ENCODE measurements at places on chromosomes 11 and 22.

GRCh38 chr11:119120639-119121007 is 757 bp upstream of the HINFP start:
- DNase-seq = peak; percentile 84

GRCh38 chr11:33897761-33898375 is 6.0 kb upstream of the LMO2 start:
- DNase-seq = no peak

DNA sequence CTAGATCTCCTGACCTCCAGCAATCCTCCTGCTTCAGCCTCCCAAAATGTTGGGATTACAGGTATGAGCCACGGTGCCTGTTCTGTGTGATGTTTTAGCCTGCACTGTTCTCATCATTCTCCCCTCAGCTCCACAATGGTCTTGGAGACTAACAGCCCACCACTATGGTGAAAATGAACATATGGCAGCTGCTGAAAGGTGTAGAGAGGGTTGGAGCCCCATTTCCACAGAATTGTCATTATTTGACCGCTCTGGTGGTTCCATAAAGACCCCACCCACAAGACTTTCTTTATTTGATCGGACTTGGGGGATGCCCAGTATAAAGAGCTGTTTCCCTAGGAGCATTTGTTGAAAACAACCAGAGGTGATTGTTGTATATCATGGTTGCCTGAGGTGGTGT is 67.9 kb upstream of the SEPTIN5 start:
- no peak for DNase-seq

- DNase-seq = no peak
Measured at GRCh38 chr11:124041254-124041653, at the start of gene OR10G7. Gene OR10G7 (minus strand): TSS chr11:124041325. CDS start chr11:124039001, 2,324 bp downstream.

DNA sequence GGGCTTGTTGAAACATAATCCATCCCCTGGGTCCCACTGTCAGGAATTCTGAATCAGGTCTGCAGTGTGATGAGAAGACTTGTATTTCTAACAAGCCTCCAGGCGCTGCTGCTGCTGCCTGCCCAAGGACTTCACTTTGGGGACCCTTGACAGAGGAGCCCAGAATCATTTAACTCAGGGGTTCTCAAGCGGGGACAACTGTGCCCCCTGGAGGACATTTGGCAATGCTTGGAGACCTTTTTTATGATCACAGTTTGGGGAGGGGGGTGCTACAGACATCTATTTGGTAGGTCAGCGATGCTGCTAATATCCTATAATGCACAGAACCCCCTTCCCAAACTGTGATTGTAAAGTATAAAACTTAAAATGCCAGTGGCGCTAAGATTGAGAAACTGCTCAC is 312.8 kb downstream of the OPCML start:
- DNase-seq = no peak

DNA sequence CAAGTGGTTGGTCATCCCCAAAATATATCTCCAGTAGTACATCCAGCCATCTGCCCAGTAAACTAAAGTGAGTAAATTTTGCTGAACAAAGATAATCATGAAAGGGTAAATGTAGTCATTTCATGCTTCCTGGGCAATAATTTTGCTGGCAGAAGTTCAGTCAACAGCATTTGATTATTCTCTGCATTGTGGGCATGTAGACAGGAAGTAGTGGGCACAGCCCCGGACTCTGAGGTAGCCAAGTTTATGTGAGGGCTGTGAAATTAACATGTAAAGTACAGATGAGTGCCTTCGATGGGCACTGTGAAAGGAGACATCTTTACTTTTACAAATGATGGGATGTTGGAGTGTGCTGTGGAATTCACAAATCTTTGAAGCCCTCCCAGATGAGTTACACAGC is 312.2 kb upstream of the MTNR1B start:
- no peak for DNase-seq

GRCh38 chr22:33766091-33766490 is 154.2 kb downstream of the LARGE1 start:
- no peak for DNase-seq

DNA sequence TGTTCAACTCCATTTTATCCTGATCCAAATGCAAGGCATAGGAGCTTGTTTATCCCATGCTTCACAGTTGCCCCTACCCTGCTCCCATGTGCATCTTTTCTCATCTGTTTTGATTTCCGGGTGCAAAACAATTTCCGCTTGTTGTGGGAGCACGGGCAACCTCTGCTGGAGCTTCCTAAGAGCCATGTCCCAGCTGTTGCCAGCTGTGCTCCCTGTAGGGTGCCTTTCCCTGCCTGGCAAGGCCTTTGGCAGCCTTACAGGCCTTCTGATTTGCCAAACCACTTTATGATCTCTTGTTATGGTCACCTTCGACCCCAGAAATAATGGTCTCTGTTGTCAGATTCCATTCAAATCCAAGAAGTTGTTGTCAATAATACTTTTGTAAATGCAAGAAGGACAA is 1038.5 kb downstream of the OPCML start:
- DNase-seq = no peak

DNA sequence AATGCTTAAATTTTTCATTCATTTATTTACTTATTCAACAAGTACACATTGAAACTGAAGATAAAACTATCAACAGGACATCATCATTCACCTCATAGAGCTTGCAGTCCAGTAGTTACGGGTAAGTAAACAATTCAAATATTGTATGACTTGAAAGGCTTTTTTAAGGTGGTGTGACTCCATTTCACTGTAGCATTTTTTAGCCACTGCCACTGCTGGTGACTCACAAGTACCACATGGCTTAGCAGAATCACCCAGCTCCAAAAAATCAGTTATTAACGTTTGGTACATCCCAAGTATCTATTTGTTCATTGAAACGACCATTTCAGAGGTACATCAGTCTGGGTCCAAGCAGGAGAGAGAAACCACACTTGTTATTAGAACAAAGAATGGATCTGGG is 427.9 kb upstream of the DDI1 start:
- DNase-seq = no peak

- no peak for DNase-seq
Measured at GRCh38 chr11:14362611-14363010, 3.6 kb upstream of the RRAS2 start.

- no peak for DNase-seq
Measured at GRCh38 chr11:99271527-99271926, 250.8 kb downstream of the CNTN5 start.

- DNase-seq = no peak
Measured at GRCh38 chr11:83364500-83365045, 78.4 kb upstream of the CCDC90B start.

DNA sequence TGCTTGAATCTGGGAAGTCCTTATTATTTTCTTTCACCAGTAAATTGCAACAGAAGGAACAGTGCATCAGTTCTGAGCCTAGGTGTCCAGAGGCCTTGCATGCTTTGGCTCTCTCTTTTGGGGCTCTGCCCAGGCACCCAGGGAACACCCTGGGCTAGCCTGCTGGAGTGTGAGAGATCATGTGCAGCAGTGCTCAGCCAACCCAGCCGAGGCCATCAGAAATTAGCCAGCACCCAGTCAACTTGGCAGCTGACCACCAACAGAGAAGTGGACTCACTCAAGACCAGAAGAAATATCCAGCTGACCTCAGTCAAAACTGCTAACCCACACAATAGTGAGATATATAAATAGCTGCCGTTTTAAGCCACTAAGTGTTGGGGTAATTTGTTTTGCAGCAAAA is 11.2 kb upstream of the P4HA3 start:
- no peak for DNase-seq

DNA sequence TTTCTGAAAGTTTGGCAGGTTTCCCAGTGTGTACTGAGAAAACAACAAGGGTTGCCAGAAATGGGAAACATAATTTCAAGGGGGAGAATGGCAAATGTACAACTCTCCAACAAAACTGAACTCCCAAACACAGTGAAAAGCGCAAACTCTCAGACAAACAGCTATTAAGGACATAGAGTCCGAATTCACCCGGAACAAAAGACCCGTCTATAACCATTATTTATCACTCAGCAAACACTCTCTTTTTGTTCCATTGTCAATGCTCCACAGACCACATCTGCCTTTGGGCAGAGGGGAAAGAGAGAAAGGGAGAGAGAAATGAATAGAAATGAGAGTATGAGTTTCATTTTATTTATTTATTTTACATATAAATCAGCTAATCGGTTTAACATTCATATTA is 21.7 kb downstream of the KIRREL3 start:
- no peak for DNase-seq

DNA sequence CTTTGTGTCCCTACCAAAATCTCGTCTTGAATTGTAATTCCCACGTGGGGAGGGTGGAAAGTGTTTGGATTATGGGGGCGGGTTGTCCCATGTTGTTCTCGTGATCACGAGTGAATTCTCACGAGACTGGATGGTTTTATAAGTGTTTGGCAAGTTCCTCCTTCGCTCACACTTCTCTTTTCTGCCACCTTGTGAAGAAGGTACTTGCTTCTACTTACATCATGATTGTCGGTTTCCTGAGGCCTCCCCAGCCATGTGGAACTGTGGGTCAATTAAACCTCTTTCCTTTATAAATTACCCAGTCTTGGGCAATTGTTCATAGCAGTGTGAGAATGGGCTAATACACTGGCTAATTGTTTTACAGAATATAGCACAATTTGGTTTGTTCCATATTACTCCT is 326.3 kb downstream of the GRM5 start:
- DNase-seq = no peak
